ENCODE measurements at places on chromosomes 6 and 20.

- peak; percentile 27 for DNase-seq
Observed at GRCh38 chr20:37741570-37741969, 47.7 kb downstream of the CTNNBL1 start.

DNA sequence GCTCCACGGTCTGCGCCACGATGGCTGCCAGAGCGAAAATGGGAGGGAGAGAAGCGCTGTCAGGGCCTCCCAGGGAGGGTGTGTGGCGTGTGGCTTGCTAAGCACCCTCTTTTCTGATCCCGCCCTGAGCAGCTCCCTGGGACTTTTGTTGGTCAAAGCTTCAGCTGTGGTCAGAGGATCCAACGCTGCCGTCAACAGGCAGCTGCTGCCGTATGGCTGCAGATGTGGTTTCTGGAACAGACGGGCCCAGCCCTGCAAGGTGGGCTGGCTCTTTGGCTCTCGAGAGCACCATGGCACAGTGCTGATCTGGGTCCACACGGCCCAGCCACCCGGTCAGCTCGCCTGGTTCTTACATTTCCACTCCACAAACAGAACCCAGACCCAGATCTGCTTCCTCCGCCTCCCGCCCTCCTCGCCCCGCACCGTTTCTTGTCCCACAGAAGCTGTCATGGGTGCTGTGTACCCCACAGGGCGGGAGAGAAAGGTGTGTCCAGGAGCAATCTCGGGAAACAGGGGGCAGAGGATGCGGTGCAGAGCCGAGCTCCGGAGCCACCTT lies 86.0 kb upstream of the BHLHE23 start:
- no peak for DNase-seq

- DNase-seq = no peak
Observed at GRCh38 chr6:7978736-7979135, 68.1 kb upstream of the TXNDC5 start.

GRCh38 chr6:149217466-149217888 lies 100.0 kb upstream of the TAB2 start:
- no peak for DNase-seq

DNA sequence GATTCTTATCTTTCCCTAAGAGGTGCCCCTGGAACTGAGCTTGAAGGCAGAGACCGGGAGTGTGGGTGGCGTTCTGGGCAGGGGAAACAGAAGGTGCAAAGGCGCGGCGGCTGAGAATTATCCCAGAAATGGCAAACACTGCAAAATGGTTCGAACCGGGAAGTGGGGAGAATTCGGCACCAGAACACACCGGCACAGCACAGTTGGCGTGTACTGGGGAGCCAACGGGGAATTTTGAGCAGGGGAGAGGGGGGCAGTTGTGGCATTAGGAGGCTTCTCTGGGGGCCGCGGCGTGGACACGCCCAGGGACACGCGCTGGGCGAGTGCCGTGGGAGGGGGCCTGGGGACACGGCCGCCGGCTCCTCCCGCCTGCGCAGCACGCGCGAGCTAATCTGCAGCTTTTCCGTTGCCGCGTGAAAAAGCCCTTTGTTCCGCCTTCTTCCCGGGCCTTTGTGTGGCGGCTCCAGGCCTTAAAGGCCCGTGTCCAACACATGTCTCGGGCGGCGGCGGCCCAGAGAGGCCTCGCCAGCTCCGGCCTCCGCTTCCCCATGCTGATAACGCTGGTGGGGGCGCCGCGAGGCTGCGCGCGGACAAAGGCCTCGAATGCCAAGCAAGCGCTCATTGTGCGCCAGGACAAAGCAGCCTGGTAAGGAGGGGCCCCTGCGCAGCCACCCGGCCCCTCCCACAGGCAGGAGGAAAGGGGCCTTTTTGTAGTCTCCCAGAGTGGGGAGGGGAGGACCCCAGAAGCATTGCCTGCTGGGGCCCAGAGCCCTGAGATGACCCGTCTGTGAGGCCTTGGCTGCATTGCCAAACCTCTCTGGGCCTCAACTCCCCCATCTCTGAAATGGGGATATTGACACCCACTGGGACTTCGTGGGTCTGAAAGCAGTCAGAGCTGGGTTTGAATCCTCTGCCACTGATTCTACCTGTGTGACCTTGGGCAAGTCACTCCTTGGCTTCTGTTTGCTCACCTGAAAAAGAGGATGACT lies 82.8 kb downstream of the CD40 start:
- DNase-seq = no peak

DNA sequence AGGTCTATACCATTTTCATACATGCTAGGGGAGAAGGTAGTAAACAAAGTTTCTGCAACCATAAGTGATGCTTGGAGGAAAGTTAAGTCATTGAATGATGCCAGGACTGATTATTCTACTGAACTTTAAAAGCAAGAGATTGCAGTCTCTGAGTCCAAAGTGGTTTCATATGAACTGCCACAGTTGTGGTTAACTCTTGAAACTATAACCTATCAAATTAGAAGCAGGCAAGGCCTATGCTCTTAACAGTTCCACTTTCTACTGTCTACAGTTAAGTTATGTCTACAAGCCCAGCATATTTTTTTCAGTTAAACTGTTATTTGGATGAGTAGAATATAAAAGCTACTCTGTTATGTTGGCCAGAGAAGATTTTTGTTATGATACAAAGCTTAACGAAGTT lies 326.5 kb upstream of the RUNX2 start:
- no peak for DNase-seq

DNA sequence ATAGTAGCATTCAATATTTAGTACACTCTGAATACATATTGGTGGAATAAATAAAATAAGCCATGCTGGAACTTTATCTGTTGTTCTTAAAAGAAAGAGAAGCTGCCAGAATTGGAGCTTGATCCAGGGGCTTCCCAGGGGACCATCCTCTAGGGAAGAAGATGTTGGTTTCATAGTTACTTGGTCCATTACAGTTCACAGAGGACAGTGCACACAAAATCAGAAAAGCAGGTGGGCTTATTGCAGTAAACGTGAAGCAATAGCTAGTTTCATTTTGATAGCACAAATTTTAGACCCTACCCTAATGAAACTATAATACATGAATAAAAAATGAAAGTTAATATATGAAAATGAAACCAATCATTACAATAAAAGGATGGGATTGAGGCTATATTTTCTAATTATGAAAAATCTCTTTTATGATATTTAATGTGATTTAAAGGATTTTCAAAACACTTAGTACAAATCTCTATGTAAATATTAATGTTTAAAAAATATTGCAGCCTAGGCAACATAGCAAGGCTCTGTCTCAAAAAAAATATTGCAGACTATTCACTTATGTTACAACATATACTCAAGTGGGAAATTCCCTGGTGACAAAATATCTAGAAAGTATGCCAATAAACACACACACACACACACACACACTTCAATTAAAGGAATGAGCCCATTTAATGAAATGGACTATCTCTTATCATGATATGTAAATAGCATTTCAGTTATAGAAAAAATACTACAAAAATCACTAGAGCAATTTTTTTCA lies 227.0 kb upstream of the MARCKS start:
- DNase-seq = peak; percentile 85

DNA sequence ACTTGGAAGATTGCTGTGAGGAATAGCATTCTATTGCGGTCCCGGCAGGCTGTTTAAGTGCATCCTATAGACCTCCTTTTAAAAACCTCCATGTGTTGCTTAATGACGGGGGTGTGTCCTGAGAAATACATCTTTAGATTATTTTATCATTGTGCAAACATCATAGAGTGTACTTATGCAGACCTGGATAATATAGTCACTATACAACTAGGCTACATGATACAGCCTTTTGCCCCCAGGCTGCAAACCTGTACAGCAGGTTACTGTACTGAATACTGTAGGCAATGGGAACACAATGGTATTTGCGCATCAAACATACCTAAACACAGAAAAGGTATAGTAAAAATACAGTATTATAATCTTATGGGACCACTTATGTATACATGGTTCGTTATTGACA lies 175.6 kb downstream of the RNF144B start:
- no peak for DNase-seq

GRCh38 chr6:56497240-56497639 lies 145.4 kb downstream of the DST start:
- DNase-seq = no peak

- no peak for DNase-seq
Observed at GRCh38 chr20:6095409-6095808, 27.4 kb downstream of the FERMT1 start.

GRCh38 chr6:137657351-137657911 lies 163.2 kb upstream of the OLIG3 start:
- DNase-seq = no peak

DNA sequence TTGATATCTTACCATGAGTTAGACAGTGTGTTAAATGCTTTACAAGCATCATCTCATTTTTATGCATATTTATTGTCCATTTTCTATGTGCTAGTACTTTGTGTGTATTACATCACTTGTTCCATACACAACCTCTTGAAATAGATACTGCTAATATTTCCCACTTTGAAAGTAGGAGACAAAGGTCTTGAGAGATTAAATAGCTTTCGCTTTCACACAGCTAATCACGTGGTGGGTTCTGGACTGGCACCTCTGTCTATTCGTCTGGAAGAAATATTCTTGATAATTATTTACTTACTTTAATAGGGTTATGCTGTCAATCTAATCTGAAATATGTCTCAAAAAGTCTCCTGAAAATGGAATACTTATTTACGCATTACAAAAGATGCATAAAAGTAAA lies 30.2 kb downstream of the EPHA7 start:
- DNase-seq = no peak

DNA sequence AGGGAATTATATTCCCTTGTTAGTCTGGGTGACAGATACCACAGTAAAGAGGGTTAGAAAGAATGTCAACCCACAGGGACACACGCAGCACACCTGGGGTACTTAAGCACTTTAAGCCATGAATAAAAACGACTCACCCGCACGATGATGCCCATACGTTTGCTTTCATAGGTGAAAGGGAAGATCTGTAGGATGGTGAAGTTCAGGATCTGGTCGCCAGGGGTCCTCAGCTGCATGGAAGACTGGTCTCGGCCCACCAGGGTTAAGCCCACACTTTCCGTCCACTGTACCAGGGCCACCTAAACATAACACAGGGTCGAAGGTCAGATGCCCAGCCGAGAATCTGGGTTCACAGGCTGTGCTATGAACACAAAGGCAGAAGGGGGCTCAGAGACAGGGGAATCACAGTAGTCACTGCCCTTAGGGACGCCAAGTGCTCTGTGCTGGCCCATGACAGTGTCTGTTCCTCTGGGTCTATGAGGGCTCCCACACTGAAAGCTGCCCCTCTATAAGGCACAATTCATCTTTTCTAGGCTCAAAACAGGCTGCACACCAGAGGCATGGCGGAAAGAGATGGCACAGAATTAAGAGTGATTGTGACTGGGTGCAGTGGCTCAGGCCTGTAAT lies 96.8 kb upstream of the NFATC2 start:
- peak; percentile 62 for DNase-seq

DNA sequence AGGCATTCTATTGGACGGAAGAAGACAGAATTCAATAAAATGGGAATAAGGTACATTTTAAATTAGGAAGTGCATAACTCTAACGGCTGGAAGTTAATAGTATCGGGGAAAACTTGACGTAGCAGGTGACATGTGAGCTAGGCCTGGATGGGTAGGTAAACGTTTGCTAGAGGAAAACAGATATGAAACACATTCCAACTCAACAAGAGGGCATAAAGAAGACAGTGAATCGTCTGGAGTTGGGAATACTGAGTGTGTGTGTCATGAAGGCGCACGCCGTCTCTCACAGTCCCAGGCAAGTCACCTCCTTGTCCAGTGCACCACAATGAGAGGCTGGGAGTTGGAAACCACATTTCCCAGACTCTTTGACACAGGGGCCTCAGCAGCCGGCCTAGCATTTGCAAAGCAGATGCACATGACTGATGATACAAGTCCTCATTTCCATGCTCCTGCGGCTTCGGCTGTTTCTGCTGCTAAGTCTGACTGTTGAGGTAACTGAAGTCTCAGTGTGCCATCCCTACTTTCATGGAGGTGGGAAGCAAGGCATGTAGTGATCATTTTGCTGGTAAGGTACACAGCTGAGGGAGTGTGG lies 16.5 kb upstream of the NHSL1 start:
- DNase-seq = no peak

DNA sequence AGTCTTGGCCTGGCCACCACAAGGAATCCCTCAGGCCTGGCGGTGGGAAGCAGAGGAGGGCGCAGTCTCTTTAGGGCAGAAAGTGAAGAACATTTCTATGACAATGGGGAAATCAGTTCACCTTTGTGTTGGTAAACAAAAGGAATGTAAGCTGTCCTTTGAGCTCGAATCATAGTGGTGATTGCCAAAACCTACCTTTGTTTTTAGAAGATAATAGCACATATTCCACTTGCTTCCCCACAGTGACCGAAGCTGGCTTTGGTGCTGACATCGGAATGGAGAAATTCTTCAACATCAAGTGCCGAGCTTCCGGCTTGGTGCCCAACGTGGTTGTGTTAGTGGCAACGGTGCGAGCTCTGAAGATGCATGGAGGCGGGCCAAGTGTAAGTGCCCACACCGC lies 144.1 kb downstream of the MTHFD1L start:
- no peak for DNase-seq

- DNase-seq = no peak
Observed at GRCh38 chr6:137754866-137755265, 112.2 kb upstream of the TNFAIP3 start.

DNA sequence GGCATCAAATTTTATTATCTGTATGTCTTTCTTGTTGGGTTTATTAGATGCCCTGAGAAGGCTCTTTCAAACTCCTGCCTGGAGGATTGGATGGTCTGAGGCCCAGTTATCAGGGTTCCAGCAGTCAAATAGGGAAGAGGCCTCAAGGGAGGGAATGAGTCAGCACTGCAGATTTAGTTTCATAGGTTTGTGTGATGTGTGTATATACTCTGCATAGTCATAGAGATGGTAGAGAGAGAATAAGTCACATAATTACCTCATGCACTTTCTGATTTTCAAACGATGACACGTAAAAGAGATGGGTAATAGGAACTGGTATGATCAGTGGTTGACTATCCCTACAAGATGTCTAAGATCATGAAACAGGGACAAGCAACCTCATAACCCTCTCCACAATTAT lies 82.1 kb downstream of the ADAT2 start:
- peak; percentile 59 for DNase-seq

- DNase-seq = no peak
Observed at GRCh38 chr6:52739627-52740026, 23.6 kb downstream of the GSTA2 start.

DNA sequence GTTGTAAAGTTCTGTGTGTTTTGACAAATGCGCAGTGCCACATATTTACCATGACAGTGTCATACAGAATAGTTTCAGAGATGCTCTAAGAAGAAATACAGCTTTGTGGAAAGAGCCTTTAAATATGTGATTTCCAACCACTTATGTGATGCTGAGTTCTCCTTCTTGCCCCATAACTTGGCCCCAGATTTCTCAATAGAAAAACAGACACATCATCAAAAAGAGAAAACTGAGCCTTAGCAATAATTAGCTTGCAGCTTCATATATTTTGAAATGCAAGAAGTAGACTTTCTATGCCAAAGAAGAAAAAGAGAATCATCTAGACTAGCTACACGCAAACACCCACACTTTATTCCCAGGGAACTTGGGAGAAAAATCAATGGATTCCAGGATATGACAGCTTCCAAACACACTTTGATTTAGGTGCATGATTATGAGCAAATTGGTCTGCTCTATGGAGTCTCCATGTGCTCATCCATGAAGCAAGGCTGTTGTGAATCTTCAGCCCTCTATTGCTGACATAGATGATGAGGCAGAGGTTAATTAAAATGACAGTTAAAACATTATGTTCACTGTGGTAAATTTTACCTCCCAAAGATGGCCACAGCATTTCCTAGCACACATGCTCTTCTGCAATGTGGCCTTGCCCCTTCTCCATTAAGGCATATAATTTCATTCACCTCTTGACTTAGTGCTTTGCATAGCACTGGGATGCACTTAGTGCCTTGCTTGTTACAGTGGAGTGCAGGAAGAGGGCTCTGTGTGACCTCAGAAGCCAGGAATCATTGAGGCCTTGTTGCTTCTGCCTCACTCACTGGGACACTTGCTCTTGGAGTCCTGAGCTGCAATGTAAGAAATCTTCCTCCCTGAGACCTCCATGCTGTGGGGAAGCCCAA lies 174.6 kb downstream of the SYNDIG1 start:
- no peak for DNase-seq
